COLO829 (cell line): ENCODE measurements at places on chromosomes 6 and 20.
A peak's percentile ranks its signal among the peaks of the same experiment; 100 is the strongest.

- DNase-seq: no peak
These were observed 187.7 kb downstream of the AIG1 start for GRCh38 chr6:143248359-143248758.

DNA sequence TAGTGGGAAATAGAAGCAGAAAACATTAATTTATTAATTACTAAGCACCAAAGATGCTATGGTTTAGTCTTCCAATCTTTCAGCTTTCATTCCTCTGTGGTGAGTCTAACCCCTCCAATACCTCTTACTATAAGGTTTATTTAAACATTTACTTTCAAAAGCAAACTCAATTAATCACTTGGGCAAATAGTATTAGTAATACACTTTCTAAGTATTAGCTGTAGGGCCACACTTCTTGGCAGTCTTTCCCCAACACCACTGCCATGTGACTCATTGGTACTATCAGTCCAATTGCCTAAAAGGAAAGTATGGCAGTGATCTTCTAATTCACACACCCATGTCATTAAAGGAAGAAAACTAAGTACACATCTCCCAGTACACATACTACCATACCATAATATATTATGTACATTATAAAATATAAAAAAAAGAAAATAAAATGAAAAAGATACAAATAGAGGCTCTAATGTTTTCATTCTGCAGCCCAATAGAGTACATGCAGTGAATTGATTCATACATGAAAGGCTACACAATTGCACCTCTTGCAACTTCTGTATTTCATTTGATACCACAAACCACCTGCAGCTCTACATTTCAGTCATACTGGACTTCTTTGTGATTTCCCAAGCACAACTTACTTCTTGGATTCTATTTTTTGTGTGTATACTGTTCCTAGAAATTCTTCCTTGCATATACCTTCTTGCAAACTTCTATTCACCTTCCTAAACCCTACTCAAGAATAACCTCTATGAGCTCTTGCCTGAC is 218.6 kb downstream of the PKHD1 start:
- DNase-seq: no peak

DNA sequence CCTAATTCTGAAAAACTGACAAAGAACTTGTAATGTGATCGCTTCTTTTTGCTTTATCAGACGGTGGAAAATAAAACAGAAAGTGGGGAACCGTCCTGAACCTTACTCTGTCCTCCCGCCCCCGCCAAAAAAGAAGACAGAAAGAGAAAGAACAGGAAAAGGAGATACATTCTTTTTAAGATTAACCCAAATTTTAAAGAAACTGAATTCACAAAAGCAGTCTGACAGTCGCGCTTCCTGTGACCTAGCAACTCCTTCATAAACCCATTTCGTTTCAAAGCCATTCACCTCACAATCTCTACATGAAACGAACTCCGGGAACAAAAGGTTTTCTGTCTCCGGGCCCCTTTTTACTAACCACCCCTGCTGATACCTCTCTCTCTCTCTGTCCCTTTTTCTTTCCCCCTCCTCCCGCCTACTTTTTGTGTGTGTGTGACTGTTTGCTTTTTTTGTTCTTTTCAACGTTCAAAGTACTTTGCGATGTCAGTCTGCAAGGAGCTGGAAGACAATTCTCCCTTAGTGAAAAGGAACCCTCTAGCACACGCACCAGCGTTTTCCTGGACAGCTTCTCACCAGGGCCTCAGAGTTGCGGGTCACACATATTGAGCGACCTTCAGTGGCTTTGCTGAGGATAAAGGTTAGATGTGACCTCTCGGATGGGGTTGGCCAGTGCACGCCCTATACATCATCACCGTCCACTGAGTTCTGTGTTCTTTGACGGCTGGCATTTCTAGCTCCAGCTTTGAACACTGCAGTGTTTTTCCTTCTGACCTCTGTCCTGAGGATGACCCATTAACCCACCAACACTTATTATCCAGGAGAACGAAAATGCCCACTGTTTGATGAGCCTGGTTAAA is 530 bp upstream of the NEDD9 start:
- peak; percentile 75 for DNase-seq

DNA sequence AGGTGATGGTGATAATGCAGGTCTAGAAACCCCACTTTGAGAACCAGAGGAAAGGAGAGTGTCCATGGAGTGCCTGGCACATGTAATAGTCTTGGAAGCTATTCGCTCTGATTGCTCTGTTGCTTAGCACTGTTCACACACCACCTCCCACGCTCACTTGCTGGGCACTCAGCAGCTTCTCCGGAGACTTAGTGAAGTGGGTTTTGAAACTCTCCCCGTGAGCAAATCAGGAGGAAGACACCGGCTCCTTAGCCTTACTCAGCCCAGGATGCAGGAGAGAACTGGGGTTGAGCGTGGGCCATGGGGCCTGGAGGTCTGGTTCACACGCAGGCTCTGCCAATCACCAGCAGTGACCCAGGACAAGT is 22.2 kb downstream of the BMP7 start:
- no peak for DNase-seq

DNA sequence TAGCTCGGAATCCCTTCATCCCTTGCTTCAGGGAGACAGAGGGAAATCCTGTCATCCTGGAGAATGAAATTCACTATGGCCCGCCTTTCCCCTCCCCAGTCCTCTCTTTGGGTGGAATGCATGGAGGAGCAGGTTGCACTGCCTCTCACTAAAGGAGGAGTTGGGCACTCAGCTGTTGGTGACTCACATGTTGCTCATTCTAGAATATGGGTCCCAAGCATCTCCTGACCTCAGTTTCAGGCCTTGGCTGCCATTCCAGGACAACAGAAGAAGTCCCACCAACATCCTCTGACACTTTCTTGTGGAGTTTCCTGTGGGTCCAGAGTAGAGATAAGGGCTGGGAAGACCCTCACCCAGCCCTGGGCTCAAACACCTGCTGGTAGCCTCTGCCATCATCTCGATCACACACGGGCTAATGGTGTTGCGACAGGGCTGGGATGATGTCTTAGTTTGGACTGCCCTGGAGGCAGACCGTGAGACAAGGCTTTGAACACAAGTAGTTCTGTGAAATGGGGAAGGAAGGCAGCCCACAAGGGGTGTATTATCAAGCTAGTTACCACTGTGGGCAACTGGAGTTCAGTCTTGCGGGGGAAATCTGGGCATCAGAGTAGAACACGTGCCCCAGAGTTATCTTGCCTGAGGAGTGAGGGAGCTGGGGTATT is 52.4 kb upstream of the RNF24 start:
- DNase-seq: no peak

DNA sequence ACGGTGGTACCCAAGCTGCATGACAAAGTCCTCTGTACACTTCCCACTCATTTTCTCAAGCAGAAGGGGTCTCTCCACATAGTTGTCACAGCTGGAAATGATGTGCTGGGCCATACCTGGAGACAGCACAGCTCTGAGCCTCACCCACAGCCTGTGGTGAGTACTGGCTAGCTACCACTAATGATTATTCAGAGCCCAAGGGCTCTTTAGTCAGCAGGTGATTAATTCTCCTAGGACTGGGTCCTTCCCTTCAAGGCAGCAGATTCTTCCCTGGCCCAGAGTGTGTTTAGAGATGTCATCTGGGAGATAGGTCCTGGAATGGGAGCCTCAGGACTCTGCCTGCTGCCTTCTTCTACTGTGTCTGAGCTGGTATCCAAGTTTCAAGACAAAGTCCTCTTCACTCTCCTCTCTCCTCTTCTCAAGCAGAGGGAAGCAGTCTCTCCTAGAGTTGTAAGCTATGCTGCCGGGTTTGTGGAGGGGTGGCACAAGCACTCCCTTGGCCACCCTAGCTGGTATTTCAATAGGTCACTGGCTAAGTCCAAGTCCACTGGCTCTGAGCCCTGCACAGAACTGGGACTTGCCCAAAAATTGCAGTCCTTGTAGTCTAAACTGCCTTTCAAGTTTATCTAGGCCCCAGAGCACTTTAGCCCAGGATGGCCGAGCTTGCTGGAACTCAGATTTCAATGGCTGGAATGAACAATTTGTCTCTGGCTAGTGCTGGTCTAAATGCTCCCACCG is 49.8 kb upstream of the VGLL2 start:
- DNase-seq: no peak

DNA sequence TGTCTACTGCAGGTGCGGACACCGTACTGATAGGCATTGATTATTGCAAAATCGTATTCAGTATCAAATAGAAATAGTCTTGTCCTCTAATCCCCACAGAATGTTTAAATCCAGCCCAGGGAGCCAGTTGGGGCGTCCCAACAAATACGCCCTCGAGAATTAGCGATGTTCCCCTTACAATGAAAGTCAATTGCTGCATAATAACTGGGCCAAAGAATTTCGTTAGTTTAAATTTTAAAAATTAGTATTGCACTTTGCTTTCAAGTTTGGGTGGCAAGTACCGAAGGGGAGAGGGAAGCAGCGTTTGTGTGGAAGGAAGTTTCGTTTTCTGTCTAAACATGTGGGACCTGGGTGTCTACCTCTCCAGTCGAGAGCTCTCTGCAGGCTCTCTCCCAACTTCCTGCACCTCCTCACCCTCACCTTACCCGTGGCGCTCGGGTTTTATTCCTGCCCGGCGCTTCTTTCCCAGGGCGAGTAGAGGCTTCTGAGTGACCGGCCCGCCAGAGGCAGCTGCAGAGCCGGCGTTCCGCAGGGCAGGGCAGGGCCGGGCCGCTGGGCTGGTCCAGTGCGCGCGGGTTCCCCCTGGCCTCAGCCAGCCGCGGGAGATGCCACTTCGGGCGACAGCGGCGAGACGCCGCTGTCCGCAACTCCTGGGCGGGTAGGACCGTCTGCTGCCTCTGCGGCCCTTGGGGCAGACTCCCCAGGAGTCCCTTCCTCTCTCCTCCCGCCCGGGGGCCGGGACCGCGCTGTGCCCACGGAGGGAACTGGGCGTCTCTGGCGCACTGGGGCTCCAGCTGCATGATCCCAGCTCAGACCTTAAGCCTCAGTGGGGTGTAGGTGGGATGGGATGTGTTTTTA is 862 bp upstream of the TFAP2C start:
- no peak for DNase-seq

- peak; percentile 53 for DNase-seq
These were observed 172.1 kb upstream of the GGTLC1 start for GRCh38 chr20:24160563-24161281.

GRCh38 chr6:105815661-105816555 is 270.2 kb upstream of the PRDM1 start:
- no peak for DNase-seq

GRCh38 chr6:80380566-80380965 is 274.1 kb downstream of the BCKDHB start:
- no peak for DNase-seq

GRCh38 chr20:62141397-62142251 is 1.6 kb downstream of the PSMA7 start:
- DNase-seq: no peak

DNA sequence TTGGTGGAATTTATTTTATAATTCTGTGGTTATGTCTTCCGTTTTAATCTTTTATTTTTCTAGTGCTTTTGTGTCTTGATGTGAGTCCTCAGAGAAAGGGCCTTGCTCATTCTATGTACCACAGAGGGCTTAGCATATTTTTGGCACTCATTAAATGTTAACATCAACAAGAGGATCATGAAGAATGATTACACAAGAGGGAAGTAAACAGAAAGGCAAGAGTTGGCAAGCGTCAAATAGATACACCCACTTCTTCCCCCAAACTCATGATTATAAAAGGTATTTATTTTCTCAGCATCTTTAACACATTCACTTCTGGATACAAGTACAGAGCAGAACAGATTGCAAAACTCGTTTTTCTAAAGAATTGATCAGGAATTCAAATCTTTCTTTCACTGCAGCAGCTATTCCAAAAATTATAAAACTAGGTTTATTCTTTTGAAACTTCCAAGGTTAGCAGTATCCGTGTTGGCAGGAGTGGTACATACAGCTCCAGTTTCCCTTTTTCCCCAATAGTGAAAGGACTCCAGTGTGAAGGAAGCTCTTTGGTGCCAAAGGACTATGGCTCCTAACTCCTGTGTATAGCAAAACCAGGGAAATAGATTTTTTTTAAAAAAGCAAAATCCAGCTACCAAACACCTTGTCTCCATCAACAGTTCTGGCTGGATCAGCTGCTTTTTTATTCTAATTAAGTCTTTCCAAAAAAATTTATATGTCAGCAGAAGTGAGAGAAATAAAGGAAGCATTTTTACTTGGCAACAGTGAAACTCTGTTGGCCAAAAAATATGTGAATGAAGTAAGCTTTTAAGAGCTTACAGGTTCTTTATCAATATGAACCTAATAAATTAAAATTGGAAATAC is 221.9 kb downstream of the ADGRG6 start:
- DNase-seq: no peak
